Astrocyte of the spinal cord (primary cell): ENCODE measurements at places on chromosomes 2 and 18.

- peak; percentile 85 for DNase-seq
Measured at GRCh38 chr2:83055376-83056010, 1403.6 kb downstream of the SUCLG1 start.

DNA sequence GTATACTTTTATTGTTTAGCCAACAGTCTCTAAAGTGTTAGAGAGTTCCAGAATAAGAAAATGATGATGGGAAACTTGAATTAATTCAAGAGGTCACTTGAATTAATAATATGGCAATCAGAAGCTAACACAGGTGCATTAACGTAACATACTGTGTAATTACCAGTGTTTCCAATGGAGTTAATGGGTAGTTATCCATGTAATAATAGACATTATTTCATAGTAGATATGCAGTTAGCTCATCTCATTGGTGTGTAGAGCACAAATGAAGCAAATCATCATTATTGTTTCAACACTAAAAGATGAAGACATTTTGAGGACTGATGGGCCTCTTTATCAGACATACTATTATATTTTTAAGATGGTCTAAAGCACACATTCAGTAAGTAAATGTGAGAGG, 460.3 kb upstream of the HNRNPA3 start:
- no peak for DNase-seq

- peak; percentile 38 for DNase-seq
Measured at GRCh38 chr2:144137705-144138428, 382.1 kb downstream of the ZEB2 start.

GRCh38 chr2:234979204-234980167, 27.7 kb downstream of the SH3BP4 start:
- peak; percentile 47 for DNase-seq

- DNase-seq, result no peak
Measured at GRCh38 chr2:43438858-43439655, 156.8 kb downstream of the THADA start.

DNA sequence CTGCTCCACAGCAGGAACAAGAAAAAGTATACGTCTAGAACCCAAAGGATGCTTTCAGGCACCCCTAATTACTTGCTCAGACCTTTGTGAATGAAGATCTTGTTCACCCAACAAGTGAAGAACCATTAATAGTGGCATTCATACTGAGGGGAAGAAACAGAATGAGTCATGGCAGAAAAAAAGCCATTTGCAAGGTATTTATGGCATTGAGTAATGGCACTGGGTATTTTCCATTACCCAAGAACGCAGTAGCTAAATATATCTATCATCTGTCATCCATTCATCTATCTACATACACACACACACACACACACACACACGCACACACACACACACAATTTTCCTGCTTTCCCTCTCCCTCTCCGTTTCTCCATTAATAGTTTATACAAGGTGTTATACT, 56.4 kb upstream of the XIRP2 start:
- no peak for DNase-seq

DNA sequence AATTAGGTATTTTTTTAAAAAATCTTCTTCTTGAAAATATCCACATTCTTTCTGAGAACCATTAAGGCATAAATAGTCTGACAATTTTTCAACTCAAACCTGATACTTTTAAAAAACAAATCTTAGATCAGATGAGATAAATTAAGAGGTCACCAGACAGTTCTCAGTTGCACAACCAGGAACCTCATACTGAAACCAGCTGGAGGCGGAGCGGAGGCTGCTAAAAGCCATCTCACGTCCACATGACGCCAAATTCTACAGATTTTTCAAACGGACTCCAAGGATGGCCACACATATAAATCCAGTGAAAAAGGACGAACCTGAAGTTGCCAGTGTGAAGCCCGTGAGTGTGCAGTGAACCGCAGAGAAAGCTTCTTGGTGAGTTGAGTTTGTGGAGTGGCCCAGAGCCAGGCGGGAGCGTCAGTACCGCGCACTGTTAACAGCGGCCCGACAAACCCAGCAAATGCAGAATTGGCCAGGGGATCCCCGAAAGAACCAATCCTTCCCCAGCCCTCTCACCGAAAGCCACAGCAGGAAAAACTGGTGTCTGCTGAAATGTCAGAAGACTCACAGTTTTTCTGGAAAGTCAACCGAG, 53.1 kb upstream of the BBS5 start:
- no peak for DNase-seq

DNA sequence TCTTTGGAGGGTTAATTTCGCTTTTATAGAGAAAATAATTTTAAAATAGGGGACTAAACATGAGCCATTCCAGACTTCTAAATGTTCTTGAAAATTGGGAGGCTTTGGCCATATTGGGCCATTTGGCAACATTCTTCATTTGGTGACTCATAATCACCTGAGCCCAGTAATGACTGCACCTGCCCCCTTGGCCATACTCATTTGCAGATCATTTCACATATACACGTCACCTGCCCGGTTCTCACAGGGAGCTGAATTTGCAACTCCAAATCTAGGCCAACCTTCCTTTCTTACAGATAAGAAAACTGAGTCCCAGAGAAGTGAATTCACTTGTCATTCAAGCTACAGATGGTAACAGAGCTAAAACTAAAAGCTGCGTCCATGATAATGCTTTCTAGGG, 289.7 kb downstream of the EPHA4 start:
- no peak for DNase-seq

DNA sequence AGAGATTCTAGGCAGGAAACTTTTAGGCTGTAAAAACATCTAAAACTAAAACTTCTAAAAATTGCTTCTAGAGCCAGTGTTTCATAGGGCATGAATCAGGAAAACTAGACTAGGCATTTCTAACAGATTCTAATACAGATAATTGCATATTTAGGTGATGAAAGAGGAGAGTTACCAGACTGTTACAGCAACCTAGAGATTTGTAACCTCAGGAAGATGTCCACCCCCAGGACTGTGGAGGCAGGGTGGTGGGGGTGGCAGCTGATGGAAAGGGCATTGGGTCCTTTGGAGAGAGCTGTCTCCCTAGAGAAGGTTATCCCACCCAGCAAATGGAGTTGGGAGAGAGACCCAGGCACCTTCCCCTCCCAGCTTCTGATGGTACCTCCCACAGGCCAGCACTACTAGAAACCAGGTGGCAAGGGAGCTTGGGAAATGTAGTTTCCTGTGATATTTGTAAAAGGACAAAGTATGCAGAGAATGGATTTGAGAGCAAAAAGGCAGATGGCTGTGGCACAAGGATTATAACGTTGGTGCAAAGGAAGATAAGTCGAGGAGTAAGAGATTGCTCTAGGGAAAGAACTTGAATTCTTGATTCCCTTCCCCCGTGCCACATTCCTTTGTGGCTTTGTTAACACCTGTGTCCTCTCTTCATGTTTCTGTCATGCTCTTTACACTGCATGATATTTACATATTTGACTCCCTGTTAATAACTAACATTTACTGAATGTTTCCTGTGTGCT, 75.6 kb upstream of the MGAT5 start:
- no peak for DNase-seq

DNA sequence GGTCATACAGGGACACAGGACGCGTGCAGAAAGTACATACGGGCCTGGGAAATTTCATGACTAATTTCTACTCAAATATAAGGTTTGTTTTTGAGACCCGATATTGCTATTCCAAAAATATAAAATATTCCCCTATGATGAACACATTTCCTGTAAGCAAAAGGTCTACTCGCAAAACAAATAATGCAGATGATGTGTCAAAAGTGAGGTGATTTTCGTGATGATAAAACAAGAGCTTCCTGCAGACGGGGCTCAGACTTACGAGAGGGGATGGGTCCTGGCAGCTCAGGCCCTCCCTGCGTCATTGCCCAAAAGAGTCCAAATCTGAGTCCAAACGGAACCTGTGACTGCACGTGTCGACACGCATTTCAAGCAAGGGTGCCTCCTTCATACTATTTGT, 62.7 kb downstream of the MBP start:
- DNase-seq, result no peak

DNA sequence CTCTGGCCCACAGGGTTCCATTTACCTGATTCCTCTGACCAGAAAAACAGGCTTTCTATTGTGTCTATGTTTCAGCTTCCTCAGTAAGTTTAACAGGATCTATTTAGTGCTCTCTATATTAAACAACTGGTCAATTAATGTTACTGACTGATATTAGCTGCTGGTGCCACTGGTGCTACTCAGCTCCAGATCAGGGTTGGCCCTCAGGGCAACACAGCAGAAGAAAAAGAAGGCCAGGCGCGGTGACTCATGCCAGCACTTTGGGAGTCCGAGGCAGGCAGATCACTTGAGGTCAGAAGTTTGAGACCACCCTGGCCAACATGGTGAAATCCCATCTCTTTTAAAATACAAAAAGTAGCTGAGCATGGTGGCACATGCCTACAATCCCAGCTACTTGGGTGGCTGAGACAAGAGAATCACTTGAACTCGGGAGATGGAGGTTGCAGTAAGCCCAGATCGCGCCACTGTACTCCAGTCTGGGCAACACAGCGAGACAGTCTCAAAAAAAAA, 56.3 kb upstream of the CHAC2 start:
- no peak for DNase-seq

- DNase-seq, result no peak
Measured at GRCh38 chr2:201904538-201905420, 98.4 kb downstream of the CDK15 start.

GRCh38 chr18:75754433-75754832, 326.9 kb upstream of the SMIM21 start:
- no peak for DNase-seq

- no peak for DNase-seq
Measured at GRCh38 chr2:165818920-165819319, 24.9 kb upstream of the GALNT3 start.

DNA sequence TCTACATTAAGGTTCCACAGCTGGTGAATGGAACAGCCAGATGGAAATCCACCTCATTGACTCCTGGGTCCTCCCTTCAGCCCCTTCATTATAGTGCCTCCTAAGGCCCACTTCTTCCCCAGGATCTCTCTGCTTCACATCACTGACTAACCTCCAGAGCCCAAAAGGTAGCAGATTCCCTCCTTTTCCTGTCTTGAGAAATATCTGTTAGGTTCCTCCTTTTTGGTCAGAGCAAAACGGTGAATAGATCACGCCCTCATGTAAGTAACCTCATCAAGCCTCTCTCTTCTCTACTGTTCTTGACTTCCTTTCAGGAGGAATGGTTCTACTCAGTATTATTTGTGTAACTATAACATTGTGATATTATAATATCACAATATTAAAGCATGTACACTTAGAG, 155.0 kb upstream of the SRD5A2 start:
- no peak for DNase-seq

GRCh38 chr2:204974487-204974886, 429.2 kb downstream of the PARD3B start:
- no peak for DNase-seq

DNA sequence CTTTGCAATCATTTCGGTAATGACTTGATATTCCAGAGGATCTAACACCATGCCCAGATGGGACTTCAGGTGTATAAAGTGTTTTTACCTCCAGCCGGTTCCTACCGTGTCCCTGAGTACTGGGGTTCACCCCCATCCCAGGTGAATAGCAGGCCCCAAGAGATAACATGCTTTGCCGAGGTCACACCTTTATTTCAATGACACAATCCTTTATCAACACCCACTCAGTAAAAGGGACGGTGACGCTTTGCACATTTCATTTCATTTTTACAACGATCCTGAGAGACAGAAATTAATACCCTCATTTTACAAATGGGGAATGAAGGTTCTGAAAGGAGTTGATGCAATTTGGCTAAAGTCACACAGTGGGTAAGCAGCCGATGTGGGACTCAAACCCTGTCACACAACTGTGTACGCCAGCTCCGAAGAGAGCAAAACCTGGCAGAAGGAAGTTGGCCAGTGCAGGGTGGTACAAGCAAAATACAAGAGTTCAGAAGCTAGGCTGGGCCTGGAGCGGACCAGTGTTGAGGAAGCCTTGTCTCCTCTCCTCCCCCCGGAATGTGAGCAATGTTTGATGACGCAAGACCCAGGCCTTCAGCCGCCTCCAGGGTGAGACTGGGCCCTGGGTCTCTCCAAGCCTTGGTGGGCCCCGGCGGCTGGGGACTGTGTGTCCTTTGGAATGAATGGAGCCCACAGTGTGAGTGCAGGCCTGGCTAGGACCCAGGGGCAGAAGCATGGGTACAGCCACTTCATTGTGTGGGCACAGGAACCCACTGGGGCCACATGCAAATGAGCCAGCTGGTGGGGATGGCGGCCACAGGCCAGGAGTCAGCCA, 139.6 kb upstream of the MYCN start:
- no peak for DNase-seq

DNA sequence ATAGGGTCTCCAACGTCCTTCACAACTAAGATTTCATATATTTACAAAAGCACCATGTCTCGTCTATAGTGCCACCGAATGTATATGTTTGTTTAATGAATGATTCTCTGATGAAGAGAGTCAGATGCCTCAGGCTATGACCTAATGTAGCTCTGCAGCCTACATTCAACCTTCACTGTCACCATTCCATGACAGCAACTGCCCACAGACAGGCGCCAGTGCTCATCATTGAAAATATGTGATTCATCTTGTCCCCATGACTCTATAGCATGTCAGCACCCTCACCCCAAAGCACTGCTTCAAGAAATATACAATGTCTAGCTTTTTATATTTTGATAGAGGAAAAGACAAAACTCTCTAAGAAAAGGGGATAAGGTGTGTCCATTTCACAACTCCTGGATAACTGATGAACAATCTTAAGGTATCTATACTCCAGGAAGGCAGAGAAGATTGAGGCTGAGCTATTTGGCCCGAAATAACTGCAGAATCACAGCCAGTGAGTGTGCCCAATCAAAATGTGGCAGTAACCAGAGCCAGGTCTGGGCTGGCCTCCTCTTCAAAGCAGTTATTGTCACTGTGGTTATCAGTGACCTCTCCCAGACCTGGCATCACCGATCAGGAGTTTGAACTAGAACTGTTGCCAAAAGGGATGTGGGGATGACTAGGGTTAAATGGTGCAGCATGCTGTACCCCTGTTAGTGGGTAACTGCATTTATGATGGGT, 246.6 kb downstream of the SETBP1 start:
- DNase-seq, result no peak

DNA sequence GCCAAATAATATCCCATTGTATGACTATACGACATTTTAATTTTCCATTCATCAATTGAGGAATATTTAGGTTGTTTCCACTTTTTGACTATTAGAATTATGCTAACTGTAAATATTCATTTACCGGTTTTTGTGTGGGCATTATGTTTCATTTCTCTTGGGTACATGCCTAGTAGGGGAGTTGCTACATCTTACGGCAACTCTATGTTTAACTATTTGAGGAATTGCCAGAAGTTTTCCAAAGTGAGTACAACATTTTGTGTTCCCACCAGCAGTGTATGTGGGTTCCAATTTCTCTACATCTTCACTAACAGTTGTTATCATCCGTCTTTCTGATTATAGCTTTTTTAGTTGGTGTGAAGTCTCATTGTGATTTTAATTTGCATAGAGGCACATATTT, 1.6 kb upstream of the KDSR start:
- DNase-seq, result no peak

GRCh38 chr2:34070196-34070595, 471.1 kb upstream of the FAM98A start:
- no peak for DNase-seq

- no peak for DNase-seq
Measured at GRCh38 chr18:3478262-3478978, 28.4 kb downstream of the TGIF1 start.

DNA sequence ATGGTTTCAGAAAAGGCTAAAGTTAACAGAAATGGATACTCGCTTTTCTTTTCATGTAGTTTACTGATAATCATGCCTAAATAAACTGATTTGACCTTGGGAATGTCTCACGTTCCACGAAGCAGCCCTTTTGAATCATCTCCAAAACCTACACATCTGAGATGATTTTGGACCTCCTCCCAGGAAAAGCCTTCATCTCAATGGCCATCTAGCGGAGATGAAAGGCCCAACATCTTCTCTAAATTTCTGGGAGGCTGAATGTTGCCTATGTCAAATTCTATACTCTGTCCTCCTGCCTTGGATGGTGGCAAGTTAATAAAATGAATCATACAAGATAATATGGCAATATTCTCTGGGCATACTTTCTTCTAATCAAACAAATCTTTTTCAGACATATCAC, 448.5 kb downstream of the ZEB2 start:
- DNase-seq, result peak; percentile 60
